ENCODE measurements at places on chromosomes 2 and 18.

DNA sequence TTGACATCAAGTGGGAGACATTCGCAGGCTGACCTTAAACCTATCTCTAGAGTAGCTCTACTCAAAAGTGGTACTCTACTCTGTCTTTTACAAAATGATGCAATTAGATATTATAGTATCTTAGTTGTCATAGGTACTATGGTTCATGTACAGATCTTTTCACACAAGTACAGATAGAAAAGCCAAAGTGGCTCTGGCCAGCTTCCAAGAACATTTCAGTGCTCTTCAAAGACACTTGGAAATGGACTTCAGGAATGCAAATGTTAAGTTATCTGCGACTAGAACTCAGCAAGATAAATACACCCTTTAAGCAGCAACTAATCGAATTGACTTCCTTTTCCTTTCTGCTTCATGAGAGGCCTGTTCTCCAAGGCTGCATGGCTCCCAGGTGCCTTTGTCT is 718.7 kb upstream of the FAM98A start:
- DNase-seq, result no peak

DNA sequence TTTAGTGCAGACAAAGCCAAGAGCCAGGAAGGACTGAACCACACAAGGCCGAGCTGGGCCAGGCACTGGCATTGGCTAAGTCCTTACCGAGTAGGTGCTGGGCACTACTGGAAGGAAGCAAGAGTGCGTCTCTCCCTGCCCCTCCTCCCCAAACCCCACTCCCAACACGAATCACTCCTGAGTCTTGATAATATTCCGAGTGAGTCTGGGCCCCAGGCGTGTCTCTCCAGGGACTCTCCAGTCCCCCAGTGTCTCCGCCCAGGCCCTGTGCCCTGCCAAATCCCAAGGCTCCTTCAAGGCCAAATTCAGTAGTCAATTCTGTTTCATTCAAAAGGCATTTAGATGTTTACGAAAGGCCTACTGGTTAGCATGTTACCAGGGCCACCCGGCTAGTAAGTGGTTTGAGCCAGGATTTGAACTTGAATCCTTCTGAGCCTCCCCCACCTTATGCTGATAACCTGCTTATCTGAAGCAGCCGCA is 82.8 kb downstream of the GLI2 start:
- DNase-seq, result no peak

GRCh38 chr2:227033471-227034148 is 130.4 kb downstream of the COL4A4 start:
- no peak for DNase-seq

GRCh38 chr2:36611316-36611990 is 13.5 kb upstream of the FEZ2 start:
- DNase-seq, result no peak

GRCh38 chr2:171794918-171795317 is 99.1 kb downstream of the SLC25A12 start:
- DNase-seq, result no peak

DNA sequence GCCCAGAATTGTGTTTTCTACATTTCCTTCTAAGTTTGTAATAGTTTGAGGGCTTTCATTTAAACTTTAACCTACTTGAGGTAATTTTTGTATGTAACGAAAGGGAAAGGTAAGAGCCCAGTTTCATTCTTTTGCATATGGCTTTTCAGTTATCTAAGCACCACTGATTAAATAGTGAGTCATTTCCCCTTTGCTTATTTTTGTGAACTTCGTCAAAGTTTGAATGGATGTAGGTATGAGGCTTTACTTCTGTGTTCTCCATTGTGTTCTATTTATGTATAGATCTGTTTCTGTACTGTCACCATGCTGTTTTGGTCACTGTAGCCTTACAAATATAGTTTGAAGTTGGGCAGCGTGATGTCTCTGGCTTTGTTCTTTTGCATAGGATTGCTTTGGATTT is 944.8 kb upstream of the CNTNAP5 start:
- no peak for DNase-seq

- DNase-seq, result no peak
Measured at GRCh38 chr2:165466386-165466785, 3.1 kb upstream of the CSRNP3 start.

DNA sequence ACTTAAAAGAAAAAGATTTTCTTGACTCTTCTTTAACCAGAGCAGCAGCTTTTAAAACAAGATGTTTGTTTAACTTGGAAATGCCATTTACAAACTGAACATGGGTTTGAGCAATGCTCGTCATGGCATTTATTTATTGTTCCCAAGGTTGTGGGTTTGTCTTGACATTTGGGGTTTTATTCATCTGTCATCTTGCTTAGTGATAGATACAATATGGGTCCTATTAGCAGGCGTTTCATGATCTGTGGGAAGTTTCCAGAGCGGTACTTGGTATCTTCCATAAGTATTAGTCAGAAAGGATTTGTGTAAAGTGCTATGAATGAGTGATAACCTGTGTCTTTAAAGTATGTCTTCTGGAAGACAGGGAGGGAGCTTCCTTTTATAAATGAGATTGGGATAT is 29.9 kb upstream of the MGAT5 start:
- no peak for DNase-seq

GRCh38 chr2:100235098-100235497 is 87.2 kb downstream of the LONRF2 start:
- no peak for DNase-seq

DNA sequence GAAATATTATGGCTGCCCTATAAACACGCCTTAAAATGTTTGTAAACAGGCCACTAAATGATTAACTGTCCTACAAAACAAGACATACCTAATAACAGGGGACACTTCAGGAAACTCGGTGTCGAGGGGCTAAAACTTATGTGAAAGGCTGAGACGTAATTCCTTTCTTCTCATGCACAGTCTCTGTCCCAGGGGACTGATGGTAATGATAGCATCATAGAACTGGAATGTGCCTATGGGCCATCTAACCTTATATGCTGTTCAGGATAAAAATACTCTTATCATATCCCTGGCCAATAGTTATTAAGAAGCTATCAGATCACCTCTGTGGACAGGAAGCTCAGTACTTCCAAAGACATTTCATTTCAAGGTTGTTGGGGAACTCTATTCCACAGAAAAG is 252.6 kb upstream of the RASGRP3 start:
- no peak for DNase-seq

GRCh38 chr2:98895901-98896300 is 40.1 kb downstream of the CRACDL start:
- no peak for DNase-seq

- DNase-seq, result no peak
Measured at GRCh38 chr2:216796115-216796840, 63.6 kb downstream of the TNP1 start.

- DNase-seq, result no peak
Measured at GRCh38 chr18:50862401-50862800, 16.5 kb upstream of the ME2 start.

GRCh38 chr2:219199470-219200211 is 6.9 kb upstream of the ZFAND2B start:
- no peak for DNase-seq

- no peak for DNase-seq
Measured at GRCh38 chr2:19504400-19505198, 146.2 kb upstream of the OSR1 start.

GRCh38 chr2:7452110-7452876 is 535.1 kb downstream of the RNF144A start:
- no peak for DNase-seq

DNA sequence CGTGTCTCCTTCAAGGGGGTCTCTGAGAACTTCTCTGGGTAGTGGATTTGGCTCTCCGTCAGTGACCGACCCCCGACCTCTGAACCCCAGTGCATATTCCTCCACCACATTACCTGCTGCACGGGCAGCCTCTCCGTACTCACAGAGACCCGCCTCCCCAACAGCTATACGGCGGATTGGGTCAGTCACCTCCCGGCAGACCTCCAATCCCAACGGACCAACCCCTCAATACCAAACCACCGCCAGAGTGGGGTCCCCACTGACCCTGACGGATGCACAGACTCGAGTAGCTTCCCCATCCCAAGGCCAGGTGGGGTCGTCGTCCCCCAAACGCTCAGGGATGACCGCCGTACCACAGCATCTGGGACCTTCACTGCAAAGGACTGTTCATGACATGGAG is 168.2 kb downstream of the PKP4 start:
- DNase-seq, result no peak

DNA sequence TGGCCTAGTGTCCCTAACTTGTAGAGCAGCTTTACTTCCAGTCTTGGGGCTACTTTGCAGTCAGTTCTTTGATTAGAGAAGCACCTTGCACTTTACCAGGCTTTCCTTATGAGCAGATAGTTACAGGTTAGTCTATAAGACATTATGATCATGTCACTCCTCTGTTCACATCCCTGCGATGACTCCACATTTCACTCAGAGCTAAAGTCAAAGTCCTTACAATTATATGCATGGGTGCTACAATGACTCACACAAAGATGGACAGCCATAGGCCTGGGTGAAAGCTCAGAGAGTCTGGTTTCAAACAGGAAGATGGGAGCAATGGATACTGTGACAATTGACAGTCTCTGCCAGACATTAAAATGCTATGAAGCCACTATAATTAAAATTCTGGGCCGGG is 27.1 kb upstream of the SSB start:
- DNase-seq, result no peak

DNA sequence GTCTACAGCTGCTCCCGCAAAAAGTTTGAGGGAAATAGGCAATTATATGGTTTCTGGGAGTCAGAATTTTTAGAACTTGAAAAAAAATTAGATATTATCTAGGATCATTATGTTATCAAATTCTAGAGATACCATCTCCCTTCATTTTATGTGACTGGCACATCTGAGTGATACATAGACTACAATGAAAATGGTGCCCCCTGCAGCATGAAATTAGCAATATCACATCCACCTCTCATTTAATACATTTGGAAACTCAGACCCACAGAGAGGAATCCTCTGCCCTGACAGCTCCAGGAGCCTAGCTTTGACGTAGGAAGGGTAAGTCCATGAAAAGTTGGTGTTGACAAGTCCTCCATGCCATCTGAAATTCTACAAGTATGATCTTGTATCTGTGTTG is 381.6 kb downstream of the SUCLG1 start:
- no peak for DNase-seq

DNA sequence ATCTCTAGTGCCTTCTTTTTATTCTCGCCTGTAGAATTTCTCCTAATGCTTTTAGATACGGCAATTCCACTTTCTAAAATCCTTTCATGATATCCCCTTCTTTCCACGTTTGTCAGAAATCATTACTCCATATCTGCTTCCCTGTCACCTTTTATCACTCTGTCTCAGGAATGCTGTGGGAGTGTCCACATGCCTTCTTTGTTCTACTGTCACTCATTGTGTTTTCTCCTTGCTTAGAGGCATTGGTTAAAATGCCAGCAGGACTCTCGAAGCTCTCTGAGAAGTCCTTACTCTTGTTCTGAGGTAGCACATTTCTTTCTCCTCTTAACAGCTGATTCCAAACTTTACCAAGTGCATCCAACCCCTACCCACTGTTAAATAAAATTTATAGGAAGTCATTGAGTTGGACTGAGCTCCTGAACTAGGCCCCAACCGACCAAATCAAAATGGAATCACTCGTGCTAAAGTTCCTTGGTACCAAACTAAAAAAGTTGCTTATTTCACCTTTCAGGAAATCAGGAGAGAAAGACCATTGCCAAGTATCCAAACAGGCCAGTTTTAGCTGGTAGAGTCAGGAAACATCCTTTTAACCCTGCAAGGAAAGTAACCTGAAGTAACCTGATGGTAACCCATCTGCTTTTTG is 10.6 kb upstream of the GALNT5 start:
- DNase-seq, result no peak

DNA sequence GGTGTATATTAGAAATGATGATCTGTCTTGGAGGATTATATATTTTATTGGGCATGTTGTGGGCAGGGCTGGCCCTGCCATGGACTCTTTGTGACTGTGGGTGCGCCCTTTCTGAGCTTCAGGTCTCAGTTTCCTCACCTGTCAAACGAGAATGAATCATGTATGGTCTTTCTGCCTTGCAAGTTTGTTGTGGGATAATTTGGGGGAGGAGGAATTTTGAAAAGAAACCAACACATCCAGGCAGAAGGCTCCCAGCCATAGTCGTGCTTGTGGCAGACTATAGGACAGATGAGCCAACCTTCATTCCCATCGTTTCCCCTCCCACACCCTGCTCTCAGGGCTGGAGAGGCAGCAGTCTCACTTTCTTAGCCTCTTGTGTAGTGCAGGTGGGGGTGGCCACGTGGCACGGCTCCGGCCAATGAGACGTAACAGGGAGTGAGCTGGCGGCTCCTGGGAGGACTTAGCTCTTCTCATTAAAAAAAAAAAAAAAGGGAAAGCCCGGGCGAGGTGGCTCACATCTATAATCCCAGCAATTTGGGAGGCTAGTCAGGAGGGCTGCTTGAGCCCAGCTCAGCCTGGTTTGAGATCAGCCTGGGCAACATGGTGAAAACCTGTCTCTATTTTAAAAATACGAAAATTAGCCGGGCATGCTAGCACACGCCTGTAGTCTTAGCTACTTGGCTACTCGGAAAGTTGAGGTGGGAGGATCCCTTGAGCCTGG is 63.1 kb downstream of the RHOB start:
- no peak for DNase-seq

- no peak for DNase-seq
Measured at GRCh38 chr2:46041434-46041833, 255.8 kb upstream of the EPAS1 start.

- DNase-seq, result no peak
Measured at GRCh38 chr18:58505181-58505580, 123.7 kb downstream of the ALPK2 start.

- DNase-seq, result no peak
Measured at GRCh38 chr18:76847916-76848315, 25.6 kb downstream of the ZNF236 start.

DNA sequence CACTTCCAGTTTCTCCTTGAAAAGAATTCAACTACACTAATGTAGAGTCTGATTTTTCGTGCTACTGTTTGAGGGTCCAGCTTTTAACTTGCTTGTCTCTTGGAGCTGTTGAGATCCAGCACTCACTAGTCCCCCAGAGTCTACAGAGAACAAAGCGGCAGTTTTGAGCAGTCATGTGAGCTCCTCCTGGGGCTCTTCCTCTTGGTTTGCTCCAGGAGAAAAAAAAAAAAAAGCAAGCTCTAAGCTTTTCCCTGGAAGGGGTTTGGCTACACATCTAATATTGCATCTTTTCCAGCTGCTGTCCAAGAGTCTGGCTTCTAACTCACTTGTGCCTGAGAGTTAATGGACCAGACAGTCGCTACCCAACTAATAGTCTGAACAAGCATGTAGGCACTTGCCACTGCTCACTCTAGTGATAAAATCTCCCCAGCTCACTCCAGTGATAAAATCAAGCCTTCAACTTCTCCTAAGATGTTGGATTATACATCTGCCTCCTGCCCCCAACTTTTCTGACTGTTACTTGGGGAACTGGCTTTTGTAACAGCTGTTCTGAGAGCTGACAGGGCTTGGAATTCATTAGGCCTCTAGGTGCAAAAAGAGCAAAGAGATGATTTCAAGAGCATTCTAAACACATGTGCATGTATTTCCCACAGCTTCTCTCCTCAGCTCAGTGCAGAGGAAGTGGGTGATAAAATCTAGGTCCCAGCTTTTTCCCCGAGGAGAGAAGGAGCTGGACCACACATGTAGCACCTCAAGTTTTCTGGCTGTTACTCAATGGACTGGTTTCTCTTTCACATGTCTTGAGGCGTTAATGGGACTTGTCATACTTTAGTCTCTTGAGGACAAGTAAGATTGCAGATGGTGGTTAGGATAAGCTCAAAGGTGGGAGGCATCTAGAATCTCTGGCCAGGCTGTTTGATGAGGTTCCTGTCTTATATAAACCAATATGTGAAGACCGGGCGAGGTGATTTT is 750.5 kb downstream of the LRP1B start:
- no peak for DNase-seq

All from stimulated activated CD4-positive, alpha-beta T cell treated with anti-CD3 and anti-CD28 coated beads, Interleukin-1b, Interleukin-23, amount 100 ng/mL, for 1 hour (primary cell).